Uterus (tissue), 4 donors: ENCODE measurements at places on chromosomes 7 and 10. TPM values are rescaled to one million over a fixed set of nuclear protein-coding genes. Genes with fewer than 3 reads are reported as not detected.
A peak's percentile ranks its signal among the peaks of the same experiment; 100 is the strongest.

The GLI3 gene
- 16.7 TPM for total RNA-seq

The POLR1F gene
- total RNA-seq, result 16.6 TPM

The OR6V1 gene
- total RNA-seq, result not detected

- peak; percentile 55 for DNase-seq
Observed at GRCh38 chr7:26365077-26365900, 73.6 kb downstream of the SNX10 start.

DNA sequence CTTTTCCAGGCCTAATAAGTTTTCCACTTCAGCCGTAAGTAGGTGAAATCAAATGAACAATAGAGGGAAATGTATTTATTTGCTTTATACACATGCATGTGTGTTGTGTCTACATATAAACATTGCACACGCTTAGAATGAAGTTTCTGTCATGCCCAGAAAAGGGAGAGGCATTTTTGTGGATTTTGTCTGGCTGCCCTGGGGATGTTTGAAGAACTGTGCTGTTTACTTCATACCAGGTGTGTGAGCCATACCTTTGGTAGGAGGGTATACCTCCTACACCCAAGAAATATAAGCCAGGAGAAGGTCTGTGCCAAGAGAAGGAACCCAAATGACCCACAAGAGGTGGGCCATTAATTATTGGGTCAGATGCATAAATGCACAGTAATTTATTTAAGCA lies 12.8 kb downstream of the GATAD1 start:
- no peak for DNase-seq

DNA sequence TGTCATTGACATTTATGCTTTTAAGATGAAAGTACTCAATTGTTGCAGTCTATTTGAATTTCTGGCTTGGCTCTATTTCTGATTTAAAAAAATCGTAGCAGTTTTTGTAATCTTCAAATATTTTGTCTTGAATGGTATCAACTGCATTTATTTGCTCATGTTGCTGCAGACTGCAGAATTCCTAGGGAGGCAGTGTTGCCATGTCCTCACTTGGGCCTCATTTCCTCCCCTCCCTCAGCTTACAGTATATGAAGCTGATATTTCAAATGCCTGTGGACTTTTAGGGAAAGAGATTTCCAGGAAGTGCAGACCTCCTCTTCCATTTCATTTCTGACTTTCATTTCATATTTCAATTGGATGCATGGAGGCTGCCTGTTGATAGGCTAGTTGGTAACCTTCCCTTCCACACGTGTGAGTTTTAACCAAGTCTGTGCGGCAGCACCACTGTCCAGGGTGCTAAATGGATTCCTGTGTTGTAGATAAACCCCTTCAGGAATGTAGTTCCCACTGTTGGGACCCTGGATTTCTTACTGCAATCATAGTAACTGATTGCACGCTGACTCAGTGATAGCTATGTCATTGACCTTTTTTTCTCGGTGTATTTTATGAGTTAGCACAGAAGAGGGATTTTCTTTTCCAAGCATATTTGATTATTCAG lies 17.5 kb downstream of the VPS50 start:
- no peak for DNase-seq

DNA sequence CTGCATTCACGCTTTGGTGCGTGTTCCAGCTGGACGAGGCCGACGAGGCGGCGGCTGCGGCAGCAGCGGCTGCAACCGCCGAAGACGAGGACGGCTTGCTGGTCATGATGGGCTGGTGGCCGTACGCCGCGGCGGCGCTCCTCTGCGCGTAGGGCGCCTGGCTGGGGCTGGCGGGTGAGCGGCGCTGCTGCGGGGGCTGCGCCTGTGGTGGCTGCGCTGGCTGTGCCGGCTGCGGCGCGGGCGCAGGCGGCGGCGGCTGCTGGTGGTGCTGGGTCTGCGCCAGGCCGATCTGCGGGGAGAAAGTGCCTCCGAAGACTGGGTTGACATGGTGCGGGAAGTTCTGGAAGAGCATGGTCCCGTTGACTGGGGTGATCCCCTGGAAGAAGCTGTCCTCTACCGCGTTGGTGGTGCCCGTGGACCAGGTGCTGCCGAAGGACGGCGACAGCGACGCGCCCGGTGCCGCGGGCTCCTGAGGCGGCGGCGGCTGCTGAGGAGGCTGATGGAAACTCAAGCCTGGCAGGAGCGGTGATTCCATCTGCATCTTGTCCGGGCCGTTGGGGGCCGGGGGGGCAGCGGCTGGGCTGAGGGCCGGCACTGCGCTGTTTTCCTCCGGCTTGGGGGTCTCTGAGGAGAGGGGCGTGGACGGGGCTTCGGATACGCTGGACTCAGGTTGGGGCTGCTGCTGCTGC lies 51.1 kb downstream of the CPEB3 start:
- peak; percentile 58 for DNase-seq

- no peak for DNase-seq
Observed at GRCh38 chr10:34869135-34869836, 54.2 kb upstream of the PARD3 start.

DNA sequence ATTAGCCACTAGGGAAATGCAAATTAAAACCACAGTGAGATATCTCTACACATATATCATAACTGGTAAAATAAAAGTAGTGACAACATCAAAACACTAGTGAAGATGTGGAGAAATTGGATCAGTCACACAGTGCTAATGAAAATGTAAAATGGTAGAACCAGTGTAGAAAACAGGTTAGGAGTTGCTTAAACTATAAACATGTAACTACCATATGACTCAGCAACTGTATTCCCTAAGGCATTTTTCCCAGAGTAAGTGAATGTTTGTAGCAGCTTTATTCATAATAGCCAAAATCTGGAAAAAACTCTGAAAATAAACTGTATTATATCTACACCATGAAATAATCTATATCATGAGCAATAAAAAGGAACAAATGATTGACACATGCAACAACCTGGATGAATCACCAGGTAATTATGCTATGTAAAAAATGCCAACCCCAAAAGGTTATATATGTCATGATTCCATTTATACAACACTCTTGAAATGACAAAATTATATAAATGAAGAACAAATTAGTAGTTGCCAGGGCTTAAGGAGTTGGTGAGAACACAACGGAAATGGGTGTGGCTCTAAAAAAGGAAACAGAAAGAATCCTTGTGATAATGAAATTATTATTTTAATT lies 22.8 kb downstream of the SLC25A40 start:
- DNase-seq, result no peak
